Esophagus muscularis mucosa (tissue), 4 donors: ENCODE measurements at places on chromosomes 11 and 22. TPM values are rescaled to one million over a fixed set of nuclear protein-coding genes. Genes with fewer than 3 reads are reported as not detected.

GRCh38 chr11:46114378-46114777 lies 6.9 kb downstream of the PHF21A start:
- DNase-seq = no peak

DNA sequence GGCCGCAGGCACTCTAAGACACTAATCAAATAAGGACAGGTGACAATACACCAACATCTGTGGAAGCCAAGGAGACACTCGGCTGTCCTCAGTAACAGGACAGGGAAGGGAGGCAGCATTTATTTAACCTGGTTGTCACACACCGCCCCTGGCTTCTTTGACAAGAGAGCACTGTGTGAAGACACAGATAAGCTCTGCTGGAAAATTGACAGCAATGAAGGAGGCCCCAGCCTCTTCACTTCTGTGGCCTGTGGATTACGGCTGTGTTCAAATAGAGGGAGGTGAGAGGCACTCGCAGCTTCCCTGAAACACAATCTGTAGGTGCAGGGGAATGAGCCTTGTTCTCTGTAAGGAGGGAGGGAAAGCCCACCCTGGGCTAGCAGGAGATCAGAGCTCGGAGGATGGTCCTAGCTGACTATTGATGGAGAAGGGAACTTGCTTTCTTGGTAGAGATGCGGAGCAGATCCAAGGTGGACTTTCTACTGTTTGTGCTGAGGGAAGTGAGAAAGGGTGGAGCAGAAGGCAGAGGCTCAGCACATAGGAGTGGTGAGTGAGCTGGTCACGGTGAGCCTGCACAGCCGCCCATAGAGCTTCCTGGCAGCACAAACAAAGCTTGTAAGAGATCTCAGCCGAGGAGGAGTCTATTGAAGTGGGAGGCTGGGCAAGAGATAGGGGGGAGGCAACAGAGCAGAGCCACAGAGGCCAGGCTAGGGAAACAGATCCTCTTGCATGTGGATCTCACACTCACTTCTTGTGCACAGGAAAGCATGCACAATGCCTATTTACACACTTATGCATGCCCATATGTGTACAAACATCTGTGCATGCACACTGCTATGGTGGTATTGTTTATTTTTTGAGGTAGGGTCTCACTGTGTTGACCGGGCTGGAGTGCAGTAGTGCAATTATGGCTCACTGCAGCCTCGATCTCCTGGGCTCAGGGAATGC lies 114.6 kb upstream of the THY1 start:
- no peak for DNase-seq

DNA sequence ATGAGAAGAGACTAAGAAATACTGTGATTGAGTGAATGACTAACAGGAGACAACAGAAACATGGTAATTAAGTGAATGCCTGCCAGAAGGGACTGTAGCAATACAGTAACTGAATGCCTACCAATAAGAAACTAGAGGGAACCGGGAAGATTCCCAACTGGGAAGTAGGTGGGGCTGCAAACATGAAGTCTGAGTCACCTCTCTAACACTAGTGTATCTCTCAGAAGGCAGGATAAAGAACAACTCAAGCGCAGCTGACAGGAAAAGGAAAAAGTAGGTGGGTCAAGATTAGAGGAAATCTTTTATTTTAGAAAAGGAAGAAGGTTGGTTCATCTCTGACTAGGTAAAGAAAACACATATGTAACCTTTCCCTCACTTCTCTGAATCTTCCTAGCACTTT lies 14.0 kb downstream of the C11orf42 start:
- no peak for DNase-seq

- DNase-seq = no peak
Measured at GRCh38 chr11:96036863-96037262, 113.0 kb upstream of the MTMR2 start.

- no peak for DNase-seq
Measured at GRCh38 chr11:78400116-78400515, 17.5 kb downstream of the GAB2 start.

DNA sequence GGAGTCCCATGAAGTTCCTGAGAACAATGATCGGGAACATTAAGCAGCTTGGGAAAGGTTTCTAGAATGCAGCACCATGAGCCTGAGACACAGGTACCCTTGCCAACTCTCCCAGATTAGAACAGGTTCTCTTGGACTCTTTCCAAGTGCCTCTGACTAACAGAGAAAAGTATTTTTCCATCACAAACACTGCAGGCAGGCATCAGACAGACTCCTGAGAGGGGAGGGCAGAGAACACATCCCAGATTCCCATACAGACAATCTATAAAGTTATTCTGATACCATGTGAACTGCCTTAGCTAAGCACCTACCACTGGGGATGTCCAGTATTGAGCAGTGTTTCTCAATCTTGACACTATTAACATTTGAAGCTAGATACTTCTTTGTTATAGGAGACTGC lies 27.3 kb downstream of the SERGEF start:
- no peak for DNase-seq

DNA sequence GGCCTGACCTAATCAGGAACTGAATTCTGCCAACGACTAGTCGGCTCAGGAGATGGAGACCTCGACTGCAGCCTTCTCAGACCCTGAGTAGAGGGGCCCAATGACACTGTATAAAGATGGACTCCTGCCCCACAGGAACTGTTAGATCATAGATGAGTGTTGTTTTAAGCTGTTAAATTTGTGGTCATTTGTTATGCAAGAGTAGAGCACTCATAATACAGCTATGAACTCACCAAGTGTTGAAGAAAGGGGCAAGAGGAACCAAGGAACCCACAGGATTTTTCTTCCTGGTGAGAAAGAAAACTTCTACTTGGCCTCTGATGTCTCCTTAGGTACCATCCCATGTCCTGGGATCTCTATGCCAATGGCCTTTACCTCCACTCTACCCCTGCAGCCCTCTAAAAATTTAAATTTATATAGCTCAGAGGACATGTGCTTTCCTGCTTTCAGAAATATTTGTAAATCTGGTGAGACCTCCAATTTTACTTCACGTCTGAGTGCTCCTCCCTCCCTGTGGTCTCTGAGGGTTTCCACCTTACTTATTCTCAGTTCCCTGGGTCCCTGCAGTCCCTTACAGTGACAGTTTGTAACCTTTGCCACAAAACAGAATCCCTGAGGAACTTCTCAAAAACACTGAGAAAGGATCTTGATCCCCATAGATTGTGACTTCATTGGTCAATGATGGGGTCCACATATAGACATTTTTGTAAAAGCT lies 256.3 kb upstream of the ARHGAP20 start:
- no peak for DNase-seq

DNA sequence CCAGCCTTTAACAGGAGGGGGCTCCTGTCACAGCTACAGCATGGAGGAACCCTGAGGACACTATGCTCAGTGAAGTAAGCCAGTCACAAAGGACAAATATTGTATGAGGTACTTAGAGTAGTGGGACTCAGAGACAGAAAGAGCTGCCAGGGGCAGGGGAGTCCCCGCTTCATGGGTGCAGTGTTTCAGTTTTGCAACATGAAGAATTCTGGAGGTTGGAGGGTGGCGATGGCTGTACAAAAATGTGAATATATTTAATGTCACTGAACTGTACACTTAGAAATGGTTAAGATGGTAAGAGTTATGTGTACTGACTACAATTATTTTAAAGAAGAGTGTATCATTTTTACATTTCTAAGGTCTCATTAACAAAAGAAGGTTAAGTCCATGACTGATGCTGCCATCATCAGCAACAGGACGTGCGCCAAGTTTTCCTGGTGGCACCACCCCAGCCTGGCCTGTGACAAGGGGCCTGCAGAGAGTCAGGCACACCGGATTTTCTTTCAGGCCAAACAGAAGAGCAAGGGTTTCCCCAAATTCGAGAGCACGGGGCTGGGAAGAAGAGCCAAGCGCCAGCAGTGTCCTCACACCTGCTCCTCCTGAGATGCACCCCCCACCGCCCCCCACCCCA lies 22.1 kb downstream of the YPEL1 start:
- DNase-seq = no peak

DNA sequence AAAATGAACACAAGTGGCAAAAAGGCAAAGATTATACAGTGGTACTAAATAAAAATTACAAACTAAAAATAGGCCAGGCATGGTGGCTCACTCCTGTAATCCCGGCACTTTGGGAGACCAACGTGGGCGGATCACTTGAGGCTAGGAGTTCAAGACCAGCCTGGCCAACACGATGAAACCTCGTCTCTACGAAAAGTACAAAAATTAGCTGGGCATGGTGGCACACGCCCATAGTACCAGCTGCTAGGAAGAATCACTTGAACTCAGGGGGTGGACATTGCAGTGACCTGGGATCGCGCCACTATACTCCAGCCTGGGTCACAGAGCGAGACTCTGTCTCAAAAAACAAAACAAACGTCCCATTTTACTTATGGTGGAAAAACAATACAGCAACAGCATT lies 24.5 kb downstream of the ZNF280B start:
- DNase-seq = no peak

GRCh38 chr11:20109731-20110445 lies 50.4 kb downstream of the DBX1 start:
- no peak for DNase-seq

DNA sequence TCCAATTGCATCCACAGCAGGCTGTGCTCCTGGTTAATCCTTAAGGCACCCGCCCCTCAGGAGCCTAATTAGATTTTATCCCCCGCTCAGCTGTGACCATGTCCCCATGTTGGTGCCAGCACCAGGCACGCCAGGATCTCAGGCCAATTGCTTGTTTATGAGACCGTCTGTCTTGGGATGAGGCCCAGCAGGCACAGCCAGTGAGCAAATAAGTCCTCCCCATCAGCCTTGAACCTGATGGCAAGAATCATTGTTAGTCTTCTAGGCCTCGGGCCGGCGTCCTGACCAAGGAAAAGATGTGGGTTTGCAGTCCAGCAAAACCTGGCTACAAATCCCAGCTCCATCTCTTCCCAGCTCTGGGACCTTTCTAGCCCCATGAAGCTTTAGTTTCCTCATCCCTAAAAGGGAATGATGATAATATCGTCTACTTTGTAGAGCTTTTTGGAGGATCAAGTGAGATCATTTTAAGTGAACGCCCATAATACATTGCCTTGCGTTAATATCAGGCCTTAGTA lies 57.3 kb downstream of the TP53I11 start:
- DNase-seq = no peak

GRCh38 chr11:122720107-122720881 lies 64.8 kb downstream of the UBASH3B start:
- no peak for DNase-seq

GRCh38 chr11:27242591-27242990 lies 120.4 kb downstream of the CCDC34 start:
- no peak for DNase-seq

GRCh38 chr11:111502611-111503010 lies 9.6 kb downstream of the BTG4 start:
- DNase-seq = no peak

GRCh38 chr11:69321877-69322361 lies 28.0 kb downstream of the MYEOV start:
- no peak for DNase-seq

- DNase-seq = no peak
Measured at GRCh38 chr11:102062106-102062505, 14.9 kb downstream of the CFAP300 start.

- DNase-seq = no peak
Measured at GRCh38 chr11:84345597-84345996, 1059.4 kb upstream of the CCDC90B start.

- no peak for DNase-seq
Measured at GRCh38 chr11:5815534-5815933, 6.8 kb downstream of the OR52N2 start.

DNA sequence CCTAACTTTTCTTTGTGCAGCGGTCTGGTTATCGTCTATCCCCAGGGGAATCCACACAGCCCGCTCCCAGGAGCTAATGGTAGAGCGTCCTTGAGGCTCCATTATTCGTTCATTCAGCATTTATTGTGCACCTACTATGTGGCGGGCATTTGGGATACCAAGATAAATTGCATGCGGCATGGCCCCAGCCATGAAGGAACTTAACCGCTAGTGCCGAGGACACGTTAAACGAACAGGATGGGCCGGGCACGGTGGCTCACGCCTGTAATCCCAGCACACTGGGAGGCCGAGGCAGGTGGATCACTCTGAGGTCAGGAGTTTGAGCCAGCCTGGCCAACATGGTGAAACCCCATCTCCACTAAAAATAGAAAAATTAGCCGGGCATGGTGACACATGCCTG lies 11.2 kb downstream of the TMEM121B start:
- DNase-seq = no peak

The KIAA1671 gene
- 34.2 TPM for total RNA-seq

The MS4A8 gene
- not detected for total RNA-seq

The PRG2 gene
- 0.33 TPM for total RNA-seq

The SCGB1A1 gene
- total RNA-seq = not detected

The YPEL1 gene
- 30.7 TPM for total RNA-seq
